CD4-positive, alpha-beta T cell (primary cell): ENCODE measurements at places on chromosomes 12 and 14.

- no peak for DNase-seq
Measured at GRCh38 chr12:123960856-123961255, 11.8 kb downstream of the CCDC92 start.

DNA sequence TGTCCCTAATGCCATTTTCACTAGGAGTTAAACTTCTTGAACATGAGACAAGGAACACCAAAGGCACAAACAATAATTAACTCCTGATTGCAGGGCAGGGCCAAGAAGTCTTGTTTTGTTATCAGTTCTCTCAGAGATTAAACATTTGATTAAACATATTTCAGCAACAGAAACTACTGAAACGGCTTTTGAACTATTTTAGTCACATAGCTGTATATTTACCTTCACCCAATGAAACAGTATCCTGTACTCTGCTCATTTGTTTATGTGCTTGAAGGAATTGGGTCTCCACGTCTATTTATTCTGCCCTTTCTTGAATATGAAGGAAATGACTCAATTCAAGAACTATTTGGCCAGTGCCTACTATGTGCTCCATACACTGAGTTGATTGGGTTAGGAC lies 51.3 kb upstream of the PTCSC3 start:
- no peak for DNase-seq

GRCh38 chr14:73762375-73762822 lies 48.2 kb upstream of the PNMA1 start:
- no peak for DNase-seq

DNA sequence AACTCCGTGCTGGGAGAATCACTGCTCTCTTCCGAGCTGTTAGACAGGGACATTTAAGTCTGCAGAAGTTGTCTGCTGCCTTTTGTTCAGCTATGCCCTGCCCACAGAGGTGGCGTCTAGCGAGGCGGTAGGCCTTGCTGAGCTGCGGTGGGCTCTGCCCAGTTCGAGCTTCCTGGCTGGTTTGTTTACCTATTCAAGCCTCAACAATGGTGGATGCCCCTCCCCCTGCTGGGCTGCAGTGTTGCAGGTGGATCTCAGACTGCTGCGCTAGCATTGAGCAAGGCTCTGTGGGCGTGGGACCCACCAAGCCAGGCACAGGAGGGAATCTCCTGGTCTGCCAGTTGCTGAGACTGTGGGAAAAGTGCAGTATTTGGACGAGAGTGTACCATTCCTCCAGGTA lies 43.7 kb downstream of the GPR137C start:
- DNase-seq = no peak

GRCh38 chr12:52007158-52007921 lies 594 bp downstream of the TAMALIN start:
- peak; percentile 87 for DNase-seq

GRCh38 chr14:73526036-73526984 lies 10.6 kb upstream of the ACOT1 start:
- DNase-seq = no peak

DNA sequence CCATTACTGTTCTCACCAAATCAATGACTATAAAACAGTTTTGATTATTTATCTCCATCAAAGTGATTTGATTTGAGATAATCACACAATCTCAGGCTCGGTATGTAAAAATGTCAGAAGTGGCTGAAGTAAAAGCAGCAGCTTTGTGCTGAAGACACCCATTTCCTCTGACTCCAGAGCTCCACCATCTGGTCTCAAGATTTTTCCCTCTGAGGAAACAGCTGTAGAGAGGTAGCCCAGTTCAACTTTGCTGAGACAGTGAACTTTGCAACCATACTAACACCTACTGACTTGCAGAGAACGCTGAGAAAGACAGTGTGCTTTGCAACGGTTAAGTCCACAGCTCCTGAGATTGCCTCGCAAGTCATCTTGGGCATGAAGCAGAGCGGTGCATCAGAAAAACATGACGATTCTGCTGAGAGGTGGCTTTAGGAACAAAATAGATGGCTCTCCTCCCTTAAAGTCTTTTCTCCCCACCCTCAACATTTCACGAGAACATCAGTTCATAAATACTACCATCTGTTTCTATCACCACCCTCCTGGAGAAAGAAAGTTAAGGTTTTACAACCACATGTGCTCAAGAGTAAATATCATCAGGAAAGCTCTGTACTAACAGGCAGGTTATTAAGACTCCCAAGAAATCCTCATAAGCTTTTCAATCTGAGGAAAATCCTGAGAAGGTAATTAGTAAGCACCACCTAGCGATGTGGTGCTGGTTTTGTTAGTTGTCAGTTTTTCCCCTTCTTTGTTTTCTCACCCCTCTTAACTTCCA lies 34.8 kb downstream of the HIGD1C start:
- peak; percentile 7 for DNase-seq

GRCh38 chr12:64864319-64864718 lies 39.9 kb downstream of the TBC1D30 start:
- DNase-seq = no peak

DNA sequence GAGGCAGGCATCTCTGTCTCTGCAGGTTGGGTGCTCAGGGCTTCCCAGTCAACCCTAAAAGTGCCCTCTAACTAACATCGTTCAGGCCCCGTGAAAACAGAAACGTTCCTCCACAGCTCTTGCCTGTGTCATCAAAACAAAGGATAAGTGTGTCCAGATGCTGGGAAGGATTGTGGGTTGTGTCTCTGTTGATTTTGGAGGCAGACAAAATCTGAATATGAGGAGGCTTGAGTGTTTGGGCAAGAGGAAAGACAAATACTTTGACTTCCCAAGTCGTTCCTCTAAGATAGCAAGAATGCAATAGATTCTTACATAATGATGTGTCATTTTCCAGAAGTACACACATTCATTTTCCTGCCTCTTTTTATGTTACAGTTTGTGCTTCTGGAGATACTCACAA lies 52.9 kb downstream of the SERPINA3 start:
- DNase-seq = no peak

- no peak for DNase-seq
Measured at GRCh38 chr12:105574056-105574715, 243.7 kb downstream of the C12orf75 start.

DNA sequence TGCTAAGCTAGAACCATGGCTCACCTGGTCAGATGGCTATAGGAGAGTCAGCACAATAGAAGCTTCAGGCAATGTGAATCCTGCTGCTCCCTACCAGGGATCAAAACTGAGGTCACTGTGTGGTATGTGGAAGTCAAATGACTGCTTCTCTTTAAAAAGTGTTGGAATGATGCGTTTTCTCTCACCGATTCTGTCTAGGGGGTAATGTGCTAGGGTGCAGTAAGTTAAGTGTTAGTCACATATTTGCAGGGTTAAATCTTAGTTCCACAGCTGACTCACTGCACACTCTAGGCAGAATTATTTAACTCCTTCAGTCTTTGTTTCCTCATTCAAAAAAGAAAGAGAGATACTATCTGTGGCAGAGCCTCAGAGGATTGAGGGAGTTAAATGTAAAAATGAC lies 696.6 kb downstream of the DIO2 start:
- DNase-seq = no peak

- DNase-seq = no peak
Measured at GRCh38 chr12:124217508-124218242, 77.2 kb upstream of the RFLNA start.

DNA sequence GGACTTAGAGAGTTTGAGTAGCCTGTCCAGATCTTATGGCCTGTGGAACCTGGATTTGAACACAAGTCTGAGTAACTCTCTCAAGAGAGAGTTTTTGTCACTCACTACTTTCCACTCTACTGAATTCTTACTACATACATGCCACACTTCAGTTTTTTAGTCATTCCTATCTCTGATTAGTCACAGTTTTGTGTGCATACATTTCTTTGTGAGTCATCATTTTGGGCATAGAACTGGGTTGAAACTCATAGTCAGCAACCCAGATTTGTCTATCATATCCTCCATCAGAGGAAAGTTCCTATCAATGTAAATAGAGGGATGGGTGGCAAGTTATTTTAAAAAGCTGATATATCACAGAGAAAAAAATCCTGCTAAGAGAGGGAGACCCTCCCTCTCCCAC lies 42.9 kb downstream of the FLRT2 start:
- no peak for DNase-seq

DNA sequence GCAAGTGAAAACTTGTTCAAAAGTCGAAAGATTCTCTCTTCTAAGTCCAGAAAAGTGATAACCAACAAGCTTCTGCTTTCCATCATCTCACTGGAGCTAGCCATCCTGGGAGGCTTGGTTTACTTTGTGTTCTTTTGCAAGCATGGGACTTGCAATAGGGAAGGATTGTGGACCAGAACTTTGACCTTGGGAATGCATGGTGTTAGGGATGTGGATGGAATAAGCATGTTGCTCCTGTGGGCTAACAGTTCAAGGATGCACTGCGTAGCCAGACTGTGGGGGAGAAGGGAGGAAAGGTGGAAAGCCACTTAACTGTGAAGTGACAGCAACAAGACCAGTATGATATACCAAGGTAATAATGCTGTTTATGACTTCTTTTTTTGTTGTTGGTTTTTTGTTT lies 28.6 kb downstream of the SOAT2 start:
- DNase-seq = no peak

DNA sequence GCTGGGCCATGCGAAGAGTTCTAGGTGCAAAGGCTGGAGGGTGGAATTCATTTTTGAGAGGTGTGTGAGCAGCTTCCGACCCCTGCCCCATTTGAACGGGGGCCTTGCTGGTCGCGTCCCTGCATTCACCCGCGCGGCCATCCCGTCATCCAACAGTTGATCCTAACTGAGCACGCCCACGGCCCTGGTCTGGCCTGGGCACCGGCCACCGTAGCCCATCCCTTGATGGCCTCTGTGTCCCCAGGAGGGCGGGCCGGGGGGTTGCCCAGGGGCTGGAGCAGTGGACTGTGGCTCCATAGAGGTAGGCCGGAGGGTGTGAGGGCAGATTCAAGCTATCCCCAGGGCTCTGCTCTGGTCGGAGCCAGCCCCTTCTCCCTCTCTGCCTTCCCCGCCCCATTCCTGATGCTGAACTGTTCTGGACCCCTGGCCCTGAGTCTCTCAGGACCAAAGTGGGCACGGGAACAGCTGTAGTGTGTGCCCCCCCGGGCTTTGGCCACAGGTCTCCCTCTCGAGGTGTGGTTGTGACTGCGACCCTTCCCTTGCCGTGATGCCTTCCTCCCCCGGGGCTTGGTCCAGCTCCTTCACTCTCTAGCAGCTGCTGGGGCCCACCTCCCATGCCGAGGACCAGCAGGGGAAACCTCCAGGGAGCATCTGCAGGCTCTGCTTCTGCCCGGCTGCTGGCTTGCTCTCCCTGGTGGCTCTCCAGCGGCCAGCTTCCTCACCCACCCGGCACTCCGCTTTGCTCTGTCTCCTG lies 9.1 kb downstream of the MEG3 start:
- no peak for DNase-seq

DNA sequence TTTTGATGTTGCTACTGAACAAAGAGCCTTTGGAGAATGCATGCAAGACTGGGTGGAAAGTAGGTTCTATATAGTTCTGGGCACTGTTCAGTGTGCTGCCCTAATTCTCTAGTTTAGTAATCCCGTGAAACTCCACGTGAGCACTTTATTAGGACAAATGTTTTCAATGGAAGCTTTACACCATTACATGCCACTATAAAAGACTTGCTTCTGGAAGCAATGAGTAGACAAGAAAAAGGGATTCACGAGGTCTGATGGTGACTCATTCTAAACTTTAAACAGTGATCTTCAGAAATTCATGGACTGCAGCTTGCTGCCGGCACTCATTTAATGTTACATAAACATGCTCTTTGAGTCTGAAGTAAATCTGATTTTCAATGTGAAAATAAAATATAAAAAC lies 22.3 kb downstream of the ATG14 start:
- no peak for DNase-seq

GRCh38 chr12:30816742-30817465 lies 62.2 kb upstream of the CAPRIN2 start:
- DNase-seq = no peak

DNA sequence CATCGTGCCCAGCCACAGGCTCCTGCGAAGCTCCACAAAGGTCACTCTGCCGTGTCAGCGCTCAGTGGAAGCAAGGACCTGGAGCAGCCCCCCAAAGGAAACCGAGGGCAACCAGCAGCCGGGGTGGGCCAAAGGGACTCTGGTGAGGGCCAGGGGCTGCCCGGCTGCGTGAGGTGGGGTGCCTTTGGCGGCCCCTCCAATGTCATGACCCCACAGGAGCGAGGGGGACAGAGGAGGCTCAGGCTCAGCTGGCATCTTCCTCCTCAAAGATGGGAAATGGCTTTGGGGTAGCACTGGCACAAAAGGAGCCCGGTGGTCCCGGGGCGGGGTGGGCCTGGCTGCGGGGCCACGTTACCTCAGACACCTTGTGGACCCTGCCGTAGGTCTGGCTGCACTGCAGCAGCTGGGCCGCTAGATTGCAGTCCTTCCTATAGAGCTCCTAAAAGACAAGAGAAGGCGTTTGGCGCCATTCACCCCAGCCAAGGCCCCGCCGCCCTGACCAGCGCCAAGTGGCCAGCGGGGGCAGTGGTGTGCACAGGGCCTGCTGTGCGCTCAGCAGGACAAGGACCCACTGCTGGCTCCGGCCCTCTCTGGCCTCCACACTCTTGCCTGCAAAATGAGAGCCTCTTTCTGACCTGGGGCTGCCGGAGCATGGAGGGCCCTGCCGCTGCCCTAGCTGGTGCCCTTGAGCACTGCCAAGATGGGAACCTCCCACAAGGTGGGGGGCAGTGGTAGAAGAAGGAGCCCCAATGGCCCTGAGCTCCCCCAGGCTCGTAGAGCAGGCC lies 46.9 kb downstream of the BEGAIN start:
- no peak for DNase-seq

GRCh38 chr14:100234511-100234910 lies 4.4 kb upstream of the YY1 start:
- DNase-seq = no peak

DNA sequence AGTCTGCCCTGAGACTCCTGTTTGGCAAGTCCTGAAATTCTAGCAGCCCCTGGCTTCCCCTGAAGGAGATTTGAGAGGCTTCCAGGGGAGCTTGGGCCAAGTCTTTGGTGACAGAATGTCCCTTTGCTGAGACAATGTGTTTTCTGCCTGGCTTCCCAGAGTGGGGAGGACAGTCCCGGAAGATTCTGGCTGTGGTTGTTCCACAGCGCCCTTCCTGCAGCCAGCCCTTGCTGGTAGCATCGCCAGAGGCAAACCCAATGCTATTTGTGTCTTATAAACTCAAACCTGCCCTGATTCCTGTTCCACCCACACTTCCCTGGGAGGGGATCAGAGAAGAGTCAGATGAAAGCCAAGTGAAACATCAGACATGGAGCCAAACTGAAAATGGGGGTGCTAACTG lies 56.4 kb upstream of the OAS1 start:
- no peak for DNase-seq

GRCh38 chr12:5259523-5259922 lies 172.4 kb upstream of the NTF3 start:
- no peak for DNase-seq

DNA sequence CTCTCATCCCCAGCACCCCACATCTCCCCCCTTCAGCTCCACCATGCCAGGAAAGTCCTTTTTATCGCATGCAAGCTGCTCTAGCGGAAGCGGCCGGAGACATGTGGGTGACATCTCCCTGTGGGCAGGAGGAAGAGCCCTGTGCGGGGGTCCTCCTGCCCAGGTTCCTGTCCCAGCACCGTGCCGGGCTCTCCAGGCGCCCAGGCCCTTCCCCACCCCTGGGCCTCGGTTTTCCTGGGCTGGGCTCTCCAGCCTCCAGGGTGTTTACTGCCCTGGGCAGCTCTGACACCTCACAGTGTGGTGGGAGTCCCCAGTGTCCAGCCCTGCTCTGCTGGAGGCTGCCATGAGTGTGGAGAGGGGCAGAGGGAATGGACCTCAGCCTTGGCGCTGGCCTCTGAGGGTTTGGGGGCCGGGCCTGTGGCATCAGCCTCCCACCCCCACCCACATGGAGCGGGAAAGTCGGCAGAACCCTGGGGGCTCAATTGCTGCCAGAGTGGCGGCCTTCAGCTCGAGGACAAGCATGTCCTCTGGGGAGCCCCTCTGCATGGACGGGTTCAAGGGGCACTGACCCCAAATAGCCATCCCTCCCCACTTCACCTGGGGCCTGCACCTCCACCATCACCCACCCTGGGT lies 16.9 kb downstream of the ASPG start:
- DNase-seq = no peak
